ENCODE measurements at places on chromosomes 12 and 14. TPM values are rescaled to one million over a fixed set of nuclear protein-coding genes. Genes with fewer than 3 reads are reported as not detected.

CIROP gene
- total RNA-seq, result not detected

GRCh38 chr12:50988051-50988450 lies 35.7 kb downstream of the HIGD1C start:
- no peaks in the 10 kb centered on the region for H3K27me3 ChIP-seq
- H3K4me3 ChIP-seq, result no peak overlapping the region
- no peak overlapping the region for H3K27ac ChIP-seq
- H3K36me3 ChIP-seq, result peaks cover 41% of the 10 kb centered on the region
- DNase-seq, result no peak

OR6C74 gene
- total RNA-seq, result not detected

GRCh38 chr14:98466807-98467206 lies 805.2 kb downstream of the BCL11B start:
- H3K27ac ChIP-seq, result no peak overlapping the region
- H3K4me3 ChIP-seq, result no peak overlapping the region
- H3K36me3 ChIP-seq, result no peaks in the 10 kb centered on the region
- no peak for DNase-seq

SYCP3 gene
- 0.31 TPM for total RNA-seq

SLC5A8 gene
- total RNA-seq, result 0.07 TPM

- H3K27ac ChIP-seq, result no peak overlapping the region
- peak overlapping the region; percentile 87 for H3K4me3 ChIP-seq
- H3K27me3 ChIP-seq, result peaks cover 48% of the 10 kb centered on the region
- peak; percentile 91 for DNase-seq
- peaks cover 5% of the 10 kb centered on the region for H3K36me3 ChIP-seq
- H3K4me1 ChIP-seq, result no peaks in the 10 kb centered on the region
These were observed 4.4 kb upstream of the SHMT2 start for GRCh38 chr12:57224973-57225679.

DNA sequence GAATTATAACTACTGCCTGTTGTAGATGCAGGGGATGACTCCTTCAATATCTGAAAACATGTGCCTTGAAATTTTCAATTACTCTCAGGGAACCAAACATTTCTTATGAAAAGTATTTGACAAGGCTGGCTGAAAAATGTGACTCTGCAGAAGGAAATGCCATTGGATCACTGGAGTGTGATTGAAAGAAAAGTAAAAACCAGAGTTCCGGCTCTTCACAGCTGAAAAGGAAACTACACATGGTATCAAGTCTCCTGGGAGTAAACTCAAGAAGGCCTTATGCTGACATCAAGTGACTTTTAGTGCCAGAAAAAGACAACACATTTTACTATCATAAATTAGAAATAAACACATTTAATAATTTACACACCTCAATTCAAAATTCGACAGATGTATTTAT lies 693.0 kb downstream of the LRFN5 start:
- H3K36me3 ChIP-seq, result peaks cover 5% of the 10 kb centered on the region
- H3K4me3 ChIP-seq, result no peak overlapping the region
- DNase-seq, result no peak
- H3K4me1 ChIP-seq, result no peaks in the 10 kb centered on the region
- no peaks in the 10 kb centered on the region for H3K27me3 ChIP-seq

BBS10 gene
- 6.6 TPM for total RNA-seq

- DNase-seq, result no peak
- no peaks in the 10 kb centered on the region for H3K4me1 ChIP-seq
- no peaks in the 10 kb centered on the region for H3K27me3 ChIP-seq
- no peak overlapping the region for H3K4me3 ChIP-seq
- H3K36me3 ChIP-seq, result no peaks in the 10 kb centered on the region
These were observed 113.3 kb downstream of the SMOC1 start for GRCh38 chr14:69992564-69992963.

DNA sequence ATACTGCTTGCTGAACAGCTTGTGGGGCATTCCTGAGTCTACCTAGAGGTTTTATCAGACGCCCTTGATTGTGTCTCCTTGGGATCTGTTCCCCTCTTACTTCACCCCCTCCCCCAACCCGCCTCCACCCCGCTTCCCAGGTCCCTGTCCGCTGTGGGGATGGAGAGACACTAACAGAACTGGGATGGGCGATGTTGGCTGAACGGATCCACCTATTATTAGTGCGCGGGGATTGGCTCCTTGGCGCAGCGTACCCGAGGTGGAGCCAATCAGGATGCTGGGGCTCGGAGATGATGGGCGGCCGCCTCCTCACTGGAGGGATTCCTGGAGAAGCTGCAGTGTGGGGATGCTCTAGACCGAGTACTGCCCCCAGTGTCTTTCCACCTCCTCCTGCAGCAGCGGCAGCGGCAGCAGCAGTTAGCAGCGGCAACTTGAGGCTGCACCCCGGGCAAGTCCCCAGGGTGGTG lies at the start of gene SYT1:
SYT1 (plus strand) TSS at position 372 of the 467 bp plus-strand sequence.
- H3K27me3 ChIP-seq, result no peaks in the 10 kb centered on the region
- H3K36me3 ChIP-seq, result no peaks in the 10 kb centered on the region
- DNase-seq, result peak; percentile 98
- peak within 1 kb of the TSS; percentile 99 for H3K4me3 ChIP-seq

GRCh38 chr14:45028107-45028626 lies 55.7 kb upstream of the PRPF39 start:
- no peaks in the 10 kb centered on the region for H3K4me1 ChIP-seq
- no peak for DNase-seq
- no peak overlapping the region for H3K27ac ChIP-seq

DNA sequence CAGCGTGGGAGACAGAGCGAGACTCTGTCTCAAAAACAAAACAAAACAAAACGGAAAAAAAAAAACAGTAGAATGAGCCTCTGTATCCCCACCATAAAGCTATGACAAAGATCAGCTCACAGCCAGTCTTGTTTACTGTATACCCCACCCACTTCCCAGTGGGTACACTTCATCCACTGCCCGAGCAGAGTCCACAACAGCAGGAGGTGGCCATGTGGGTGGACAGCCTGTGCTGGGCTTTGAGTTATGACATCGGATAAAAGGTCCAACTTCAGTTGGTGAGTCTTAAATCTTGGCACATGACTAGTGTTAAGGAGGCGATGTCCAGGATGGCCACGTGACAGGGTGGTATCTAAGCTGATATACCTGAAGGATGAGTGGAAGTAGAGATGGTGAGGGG lies 34.8 kb upstream of the MAPKAPK5 start:
- H3K27me3 ChIP-seq, result no peaks in the 10 kb centered on the region
- DNase-seq, result no peak
- no peaks in the 10 kb centered on the region for H3K4me1 ChIP-seq
- no peak overlapping the region for H3K4me3 ChIP-seq

DNA sequence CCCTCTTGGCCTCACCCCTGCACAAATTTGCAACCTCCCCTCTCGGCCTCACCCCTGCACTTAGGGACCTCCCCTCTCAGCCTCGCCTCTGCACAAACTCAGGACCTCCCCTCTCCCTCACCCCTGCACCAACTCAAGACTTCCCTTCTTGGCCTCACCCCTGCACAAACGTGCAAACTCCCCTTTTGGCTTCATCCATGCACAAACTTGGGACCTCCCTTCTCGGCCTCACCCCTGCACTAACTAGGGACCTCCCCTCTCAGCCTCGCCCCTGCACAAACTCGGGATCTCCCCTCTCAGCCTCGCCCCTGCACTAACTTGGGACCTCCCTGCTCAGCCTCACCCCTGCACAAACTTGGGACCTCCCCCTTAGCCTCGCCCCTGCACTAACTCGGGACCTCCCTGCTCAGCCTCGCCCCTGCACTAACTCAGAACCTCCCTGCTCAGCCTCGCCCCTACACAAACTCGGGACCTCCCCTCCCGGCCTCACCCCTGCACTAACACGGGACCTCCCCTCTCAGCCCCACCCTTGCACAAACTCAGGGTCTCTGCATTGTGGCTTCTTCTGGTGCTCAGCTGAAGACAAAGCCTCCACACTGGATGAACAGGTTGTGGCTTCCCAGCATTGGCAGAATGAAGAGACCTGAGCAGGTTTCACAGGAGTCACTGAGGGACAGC lies 11.0 kb upstream of the GOLGA3 start:
- H3K27me3 ChIP-seq, result no peaks in the 10 kb centered on the region
- no peak overlapping the region for H3K27ac ChIP-seq
- no peak overlapping the region for H3K4me3 ChIP-seq
- H3K36me3 ChIP-seq, result peaks cover 18% of the 10 kb centered on the region
- no peaks in the 10 kb centered on the region for H3K4me1 ChIP-seq

DGKA gene
- total RNA-seq, result 24.1 TPM

DNA sequence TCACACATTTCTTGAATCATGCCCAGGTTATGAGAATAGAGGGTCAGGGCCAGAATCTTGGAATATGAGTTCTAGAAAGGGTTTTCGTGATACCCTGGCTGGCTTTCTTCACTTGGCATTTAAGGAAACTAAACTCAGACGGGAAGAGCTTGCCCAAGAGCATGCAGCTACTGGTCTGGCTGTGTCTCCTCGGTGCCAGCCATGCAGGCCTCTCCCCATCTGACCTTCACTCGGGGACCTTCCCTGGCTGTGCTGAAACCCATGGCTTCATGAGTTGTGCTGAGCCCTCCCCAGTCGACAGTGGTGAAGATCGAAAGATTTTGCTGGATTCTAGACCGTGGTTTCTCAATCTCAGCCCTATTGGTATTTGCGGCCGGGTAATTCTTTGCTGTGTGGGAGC lies 38.0 kb downstream of the FOXN3 start:
- DNase-seq, result no peak
- H3K36me3 ChIP-seq, result peaks cover 43% of the 10 kb centered on the region
- H3K4me1 ChIP-seq, result no peaks in the 10 kb centered on the region

- H3K4me1 ChIP-seq, result no peaks in the 10 kb centered on the region
- no peak overlapping the region for H3K4me3 ChIP-seq
- no peaks in the 10 kb centered on the region for H3K27me3 ChIP-seq
- DNase-seq, result no peak
- H3K27ac ChIP-seq, result no peak overlapping the region
These were observed 55.2 kb downstream of the PTGER2 start for GRCh38 chr14:52369305-52369801.

DNA sequence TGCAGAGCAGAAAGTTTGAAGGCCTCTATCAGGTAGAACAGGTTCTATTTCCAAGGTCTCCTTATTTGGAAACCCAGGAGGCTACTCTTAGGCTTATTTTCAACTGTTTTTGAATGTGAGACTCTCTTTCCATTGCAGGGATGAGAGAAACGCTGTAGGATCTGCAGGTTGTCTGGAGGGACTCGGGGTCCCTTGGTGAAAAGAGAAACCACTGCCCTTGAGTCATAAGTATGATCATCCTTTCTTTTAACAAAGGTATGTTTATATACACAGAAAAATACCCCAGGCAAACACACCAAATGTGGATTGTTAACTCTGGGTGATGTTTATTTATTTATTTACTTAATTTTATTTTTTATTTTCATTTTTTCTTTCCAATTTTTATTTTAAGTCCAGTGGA lies 57.8 kb upstream of the MAX start:
- no peaks in the 10 kb centered on the region for H3K36me3 ChIP-seq
- DNase-seq, result no peak
- no peak overlapping the region for H3K27ac ChIP-seq
- H3K4me1 ChIP-seq, result no peaks in the 10 kb centered on the region
- no peak overlapping the region for H3K4me3 ChIP-seq
- H3K27me3 ChIP-seq, result no peaks in the 10 kb centered on the region

LRRIQ1 gene
- total RNA-seq, result 0.39 TPM

- no peaks in the 10 kb centered on the region for H3K4me1 ChIP-seq
- no peak for DNase-seq
- no peak overlapping the region for H3K27ac ChIP-seq
- H3K27me3 ChIP-seq, result no peaks in the 10 kb centered on the region
- no peak overlapping the region for H3K4me3 ChIP-seq
These were observed 80.6 kb downstream of the PRKD1 start for GRCh38 chr14:29847056-29847380.

GRCh38 chr12:89708565-89709156 lies at the start of gene ATP2B1:
TSS of gene ATP2B1 (minus strand) at chr12:89708838. CDS start at chr12:89655886, 52,952 bp downstream.
- peaks cover 10% of the 10 kb centered on the region for H3K27me3 ChIP-seq
- H3K36me3 ChIP-seq, result no peaks in the 10 kb centered on the region
- peak within 1 kb of the TSS; percentile 72 for H3K27ac ChIP-seq
- no peaks in the 10 kb centered on the region for H3K4me1 ChIP-seq

DNA sequence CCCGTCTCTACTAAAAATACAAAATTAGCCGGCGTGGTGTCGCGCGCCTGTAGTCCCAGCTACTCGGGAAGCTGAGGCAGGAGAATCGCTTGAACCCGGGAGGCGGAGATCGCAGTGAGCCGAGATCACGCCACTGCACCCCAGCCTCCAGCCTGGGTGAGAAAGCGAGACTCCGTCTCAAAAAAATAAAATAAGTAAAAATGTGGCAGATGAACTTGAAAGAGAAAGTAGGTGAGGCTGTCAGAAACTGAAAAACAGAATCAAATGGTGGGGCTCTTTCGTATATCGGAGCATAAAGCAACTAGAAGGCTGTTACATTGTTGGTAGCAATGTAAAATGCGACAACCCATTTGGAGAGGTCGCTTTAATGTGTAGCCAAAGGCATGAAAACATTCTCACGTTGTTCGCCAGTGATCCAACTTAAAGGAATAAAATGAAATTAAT lies 767 bp upstream of the CCNT1 start:
- peaks cover 43% of the 10 kb centered on the region for H3K36me3 ChIP-seq
- peak overlapping the region; percentile 88 for H3K4me3 ChIP-seq
- no peaks in the 10 kb centered on the region for H3K4me1 ChIP-seq
- DNase-seq, result no peak

DNA sequence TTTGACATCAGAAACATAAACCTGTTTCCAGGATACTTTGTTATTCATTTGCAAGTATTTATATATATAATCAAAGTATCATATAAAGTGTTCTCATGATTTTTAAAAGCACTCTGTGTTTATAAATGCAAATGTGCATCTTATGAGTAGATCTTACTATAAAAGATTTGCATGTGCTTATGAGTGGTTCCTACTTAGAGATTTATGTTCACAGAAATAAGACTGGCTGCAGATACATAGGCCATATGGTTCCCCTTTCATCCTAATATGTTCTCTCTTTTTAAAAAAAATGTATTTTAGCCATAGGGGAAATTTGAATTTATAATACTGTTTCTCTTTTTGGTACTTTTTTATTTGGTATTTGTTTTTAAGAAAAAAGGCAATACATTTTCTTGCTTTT lies 174.2 kb downstream of the ESR2 start:
- no peak overlapping the region for H3K27ac ChIP-seq
- H3K4me1 ChIP-seq, result no peaks in the 10 kb centered on the region
- no peak overlapping the region for H3K4me3 ChIP-seq
- H3K36me3 ChIP-seq, result peaks cover 16% of the 10 kb centered on the region
- no peak for DNase-seq

DNA sequence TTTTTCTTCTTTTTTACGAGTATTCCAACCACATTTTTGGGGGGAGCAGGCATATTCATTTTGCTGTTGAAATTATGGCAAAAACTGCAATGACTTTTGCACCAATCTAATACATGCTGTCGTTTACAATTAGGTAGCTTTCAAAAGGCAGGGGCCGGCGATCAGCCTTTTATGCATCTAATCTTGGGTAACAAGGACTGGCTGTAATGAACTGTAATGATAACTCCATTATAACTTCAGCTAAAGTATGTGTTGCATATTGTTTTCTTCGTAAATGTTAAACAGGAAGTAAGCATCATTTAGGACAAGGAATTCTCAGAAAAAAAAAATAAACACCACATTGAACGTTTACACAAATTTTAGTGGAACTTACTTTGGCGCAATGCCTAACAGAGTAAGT lies 30.3 kb upstream of the KLRF1 start:
- H3K27ac ChIP-seq, result no peak overlapping the region
- no peak for DNase-seq
- H3K4me3 ChIP-seq, result no peak overlapping the region
- H3K36me3 ChIP-seq, result no peaks in the 10 kb centered on the region

Measured in H9 (cell line).